ENCODE measurements at places on chromosomes 2 and 18.

- DNase-seq, result no peak
Observed at GRCh38 chr2:196233805-196234475, 62.6 kb upstream of the STK17B start.

- no peak for DNase-seq
Observed at GRCh38 chr18:27045342-27045741, 139.8 kb downstream of the CHST9 start.

DNA sequence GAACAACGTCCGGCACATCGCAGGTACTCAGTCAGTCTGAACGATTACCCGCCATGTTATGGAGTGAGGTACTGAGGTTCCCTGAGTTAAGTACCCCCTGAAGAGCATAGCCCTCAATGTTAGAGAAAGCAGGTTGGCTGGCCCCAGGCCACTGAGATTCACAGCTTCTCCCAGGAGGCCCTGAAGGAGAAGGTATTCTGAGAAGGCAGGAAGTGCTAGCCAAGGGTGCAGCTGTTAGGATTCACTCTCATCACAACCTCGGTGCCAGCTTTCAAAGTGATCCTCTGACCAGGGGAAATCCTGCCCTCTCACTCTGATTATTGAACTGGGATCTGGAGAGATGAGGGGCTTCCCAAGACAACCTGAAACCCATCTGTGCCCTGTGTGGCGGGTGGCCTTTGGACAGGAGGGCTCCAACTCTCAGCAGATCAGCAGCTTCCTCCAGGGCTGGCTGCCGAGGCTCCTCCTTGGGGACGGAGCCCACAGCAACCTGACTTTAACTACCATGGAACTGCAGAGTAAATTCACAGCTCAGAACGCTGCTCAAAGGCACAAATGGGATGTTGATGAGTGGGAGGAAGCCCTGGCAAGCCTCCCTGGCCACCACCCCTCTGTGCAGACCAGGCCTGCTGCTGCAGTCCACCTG lies 7.8 kb downstream of the EHD3 start:
- no peak for DNase-seq

DNA sequence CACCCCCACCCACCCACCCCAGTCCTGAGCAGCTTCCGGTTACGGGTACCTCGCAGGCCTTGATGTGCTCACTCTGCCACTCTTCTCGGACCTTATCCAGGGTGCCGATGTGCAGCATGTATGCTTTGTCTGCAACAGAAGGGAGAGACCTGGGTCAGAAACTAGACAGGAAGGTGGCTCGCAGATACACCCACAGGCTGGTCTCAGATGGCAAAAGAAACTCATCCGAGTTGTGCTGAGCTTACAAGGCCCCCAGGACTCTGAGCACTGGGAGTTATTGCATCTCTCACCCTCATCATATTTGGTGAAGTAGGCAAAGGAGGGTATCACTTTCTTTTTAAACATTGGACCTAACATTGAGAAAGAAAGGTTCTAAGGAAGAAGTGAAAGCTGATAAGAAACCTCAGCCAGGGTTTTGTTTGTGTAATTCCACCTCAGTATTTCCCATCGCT lies 30.6 kb upstream of the EPG5 start:
- DNase-seq, result no peak

- no peak for DNase-seq
Observed at GRCh38 chr2:54709336-54709809, 14.1 kb upstream of the EML6 start.

DNA sequence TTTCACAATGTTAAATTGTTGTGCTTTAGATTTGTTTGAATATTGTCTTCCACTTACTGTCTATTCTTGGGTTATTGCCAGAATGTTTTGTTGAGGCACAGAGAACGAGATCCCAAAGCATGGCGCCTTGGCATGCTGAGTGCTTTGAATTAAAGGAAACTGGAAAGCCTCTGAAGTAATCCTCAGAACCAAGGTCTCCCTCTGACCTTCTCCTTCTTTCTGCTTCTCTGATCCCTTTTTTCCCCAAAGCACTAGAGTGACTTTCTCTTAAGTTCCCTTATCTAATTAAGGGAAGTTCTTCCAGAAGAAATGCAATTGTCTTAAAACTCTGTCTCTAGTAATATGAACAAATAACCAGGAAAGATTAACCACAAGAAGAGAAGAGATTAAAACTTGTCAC lies 214.7 kb downstream of the SPP2 start:
- no peak for DNase-seq

DNA sequence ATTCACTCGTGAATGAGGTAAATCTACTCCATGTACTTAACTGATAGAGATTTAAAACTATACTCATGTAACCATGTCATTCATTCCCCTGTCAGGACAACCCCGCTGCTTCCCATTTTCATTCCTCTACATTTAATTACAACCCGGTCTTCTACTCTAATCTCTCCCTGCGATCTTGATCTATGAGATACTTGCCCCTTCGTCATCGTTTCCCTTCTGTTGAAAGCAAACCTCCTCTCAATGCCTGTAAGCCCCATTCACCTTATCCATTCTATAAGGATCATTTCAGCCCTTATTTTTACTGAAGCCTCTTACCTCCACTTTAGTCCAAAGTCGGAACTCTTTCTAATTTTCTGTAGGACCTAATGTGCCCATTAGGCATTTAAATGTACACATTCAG lies 492.6 kb downstream of the DPP10 start:
- no peak for DNase-seq

DNA sequence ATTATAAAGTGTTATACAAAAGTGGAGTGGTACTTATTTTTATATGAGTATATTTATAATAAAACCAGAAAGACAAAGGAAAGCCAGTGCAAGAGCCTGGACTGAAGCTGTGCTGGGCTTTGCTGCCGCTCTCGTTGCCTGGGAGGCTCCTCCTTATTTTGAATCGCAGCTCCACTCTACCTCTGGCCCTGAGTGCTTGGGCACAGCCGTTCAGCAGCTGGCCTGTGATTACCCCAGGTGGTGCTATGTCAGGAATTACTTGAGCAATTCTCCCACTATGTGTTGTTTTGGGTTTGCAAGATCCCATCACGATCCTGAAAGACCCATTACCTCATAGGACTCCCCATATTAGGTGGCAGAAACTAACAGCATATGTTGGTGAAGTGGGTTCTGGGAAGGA lies 53.0 kb upstream of the LCLAT1 start:
- no peak for DNase-seq

DNA sequence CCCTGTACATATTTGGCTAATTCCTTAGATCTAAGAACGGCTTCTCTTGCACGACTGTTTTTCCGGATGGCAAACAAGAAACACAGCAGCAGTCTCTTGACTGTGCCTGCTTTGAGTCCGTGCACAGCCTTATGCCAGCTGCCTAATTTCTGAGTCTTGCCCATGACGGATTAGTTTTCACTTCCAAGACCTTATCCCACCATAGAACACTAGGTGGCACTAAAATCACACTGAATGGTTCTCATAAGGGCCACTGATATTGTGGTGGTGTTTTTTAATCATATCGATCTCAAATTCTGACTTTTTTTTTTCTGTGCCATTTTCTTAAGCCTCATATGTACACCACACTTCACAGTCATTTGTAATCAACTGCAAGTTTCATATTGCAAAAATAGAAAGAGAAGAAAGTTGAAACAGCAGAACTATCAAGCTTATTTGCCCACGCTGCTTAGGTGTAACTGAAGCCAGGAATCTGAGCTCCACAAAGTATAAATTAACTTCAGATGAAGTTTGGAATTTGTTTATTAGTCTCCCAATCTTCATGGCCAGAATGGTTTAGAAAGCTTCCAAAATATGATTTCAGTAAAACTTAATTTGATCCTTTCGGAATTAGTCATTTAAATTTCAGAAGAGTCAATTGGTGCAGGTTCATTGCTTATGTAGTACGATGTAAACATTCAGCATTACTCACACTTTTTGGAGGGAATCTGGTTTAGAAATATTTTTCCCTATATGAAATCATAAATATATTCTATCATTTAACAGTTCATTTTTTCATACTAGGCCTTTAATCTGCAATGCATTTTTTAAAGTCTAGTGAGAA lies 45.5 kb upstream of the SCN7A start:
- no peak for DNase-seq

DNA sequence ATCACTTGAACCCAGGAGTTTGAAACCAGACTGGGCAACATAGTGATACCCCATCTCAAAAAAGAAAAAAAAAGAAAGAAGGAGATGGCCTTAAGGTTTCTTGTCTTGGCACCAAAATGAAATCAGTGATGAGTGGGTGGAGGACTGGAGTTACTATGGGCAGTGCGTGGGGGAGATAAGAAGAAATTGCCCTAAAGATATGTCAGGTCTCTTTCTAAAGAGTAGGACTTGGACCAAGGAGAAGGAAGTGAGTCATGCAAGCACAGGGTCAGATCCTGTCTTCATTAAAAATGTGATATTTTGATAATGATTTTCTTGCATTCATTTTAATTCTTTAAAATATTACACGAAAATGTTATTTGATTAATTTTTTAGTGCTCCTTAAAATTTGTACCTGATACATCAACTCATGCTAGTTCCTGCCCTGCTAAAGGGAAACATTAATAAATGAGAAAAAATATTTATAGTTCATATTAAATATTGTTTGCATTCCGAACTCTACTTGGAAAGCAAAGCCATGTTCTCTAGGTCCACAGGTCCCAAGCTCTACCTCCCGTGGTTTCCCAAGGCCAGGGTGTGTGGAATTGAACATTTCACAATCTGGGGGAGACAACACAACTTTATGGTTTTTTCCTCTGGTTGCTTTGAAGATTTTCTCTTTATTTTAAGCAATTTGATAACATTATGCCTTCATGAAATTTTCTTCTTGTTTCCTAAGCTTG lies 62.6 kb upstream of the CTLA4 start:
- no peak for DNase-seq

- DNase-seq, result no peak
Observed at GRCh38 chr18:25434745-25435144, 82.8 kb upstream of the ZNF521 start.

- DNase-seq, result no peak
Observed at GRCh38 chr2:44777537-44777936, 164.0 kb upstream of the SIX3 start.

DNA sequence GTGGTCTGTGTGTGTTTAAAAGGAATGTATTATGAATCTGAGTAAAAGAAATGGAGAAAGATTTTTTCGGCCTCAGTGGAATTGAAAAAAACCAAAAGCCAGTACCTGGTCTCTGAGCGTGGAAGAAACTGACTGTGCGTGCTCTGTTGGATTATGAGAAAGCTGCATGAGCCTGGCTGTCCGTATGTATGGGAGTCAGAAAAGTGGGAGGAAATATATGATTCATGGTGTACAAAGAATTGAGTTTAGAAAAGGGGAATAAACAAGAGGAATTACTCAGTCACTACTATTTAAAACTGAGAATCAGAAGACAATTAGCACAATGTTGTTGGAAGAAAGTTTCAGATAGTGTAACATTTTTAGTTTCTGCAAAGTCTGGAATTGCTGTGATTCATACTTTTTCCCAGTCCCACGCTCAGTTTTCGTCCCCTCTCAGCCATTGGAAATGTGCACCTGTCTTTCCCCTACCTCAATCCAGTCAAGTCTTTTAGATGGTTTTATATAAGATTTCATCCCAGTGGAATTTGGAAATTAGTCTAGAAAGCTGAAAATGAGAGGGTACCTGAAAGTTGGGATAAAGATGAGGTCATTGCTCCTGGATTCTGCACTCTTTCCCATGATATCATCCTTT lies 66.4 kb upstream of the CHMP1B start:
- no peak for DNase-seq

- no peak for DNase-seq
Observed at GRCh38 chr18:24446953-24447538, 13.4 kb upstream of the HRH4 start.

DNA sequence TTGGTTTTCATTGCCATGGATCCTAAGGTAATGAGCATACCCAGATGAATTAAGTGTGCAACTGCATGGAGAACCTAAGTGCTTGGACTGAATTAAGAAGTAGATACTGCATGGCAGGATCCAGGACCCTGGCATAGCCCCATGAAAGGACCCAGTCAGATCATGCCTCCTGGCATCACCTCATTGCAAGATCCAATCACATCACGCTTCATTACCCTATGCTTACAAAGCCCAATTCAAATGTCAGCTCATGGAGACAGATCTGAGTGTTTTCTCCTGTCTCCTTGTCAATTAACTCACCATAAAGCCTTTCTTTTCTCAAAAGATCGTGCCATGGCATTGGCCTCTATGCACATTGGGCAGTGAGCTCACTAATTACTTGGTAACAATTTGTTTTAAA lies 519.8 kb upstream of the ZNF804A start:
- DNase-seq, result no peak

DNA sequence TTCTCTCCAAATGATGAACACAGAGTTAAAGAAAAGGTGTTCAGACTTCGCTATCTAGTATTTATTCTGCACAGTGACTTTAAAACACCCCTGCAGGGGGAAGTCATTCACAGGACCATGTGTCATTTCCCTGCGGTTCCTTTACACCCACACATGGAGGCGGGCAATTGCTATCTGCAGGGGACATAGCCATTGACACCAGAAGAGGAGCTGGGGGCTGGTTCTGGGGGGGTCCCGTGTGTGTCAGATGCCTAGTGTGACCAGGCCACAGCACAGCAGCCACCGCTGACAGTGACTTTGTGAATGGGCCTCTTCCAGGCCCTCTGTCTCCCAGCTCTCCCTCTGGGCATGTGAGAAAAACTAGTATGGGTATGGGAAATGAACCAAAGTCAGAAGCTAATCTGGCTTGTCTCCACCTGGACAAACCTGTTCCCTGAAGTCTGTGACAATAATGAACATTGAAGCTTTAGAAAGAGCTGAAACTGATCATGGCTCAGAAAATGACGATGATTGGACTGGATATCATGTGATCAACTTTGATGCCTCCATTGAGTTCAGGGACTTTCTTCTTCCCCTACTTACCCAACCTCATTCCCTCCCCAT lies 7.5 kb upstream of the GBX2 start:
- no peak for DNase-seq

DNA sequence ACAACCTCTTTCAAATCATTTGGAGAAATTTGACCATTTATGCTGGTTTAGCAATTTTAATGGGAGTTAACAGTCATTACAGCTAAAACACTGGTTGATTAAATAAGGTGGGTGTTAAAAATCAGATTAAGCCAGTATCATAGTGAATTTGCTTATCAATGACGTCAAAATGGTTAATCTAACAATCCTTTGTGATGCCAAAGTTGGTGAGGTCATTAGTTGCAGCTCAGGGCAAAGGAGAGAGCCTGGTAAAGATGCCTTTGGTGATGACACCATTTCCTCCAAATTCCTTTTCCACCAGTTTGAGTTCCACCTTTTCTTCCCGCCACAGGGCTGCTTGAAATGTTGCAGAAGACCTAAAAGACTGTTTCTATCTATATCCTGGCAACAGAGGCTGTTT lies 757.1 kb upstream of the PIK3C3 start:
- no peak for DNase-seq

GRCh38 chr18:23334569-23334968 lies 118.5 kb upstream of the RIOK3 start:
- no peak for DNase-seq

GRCh38 chr2:100184055-100184737 lies 41.8 kb upstream of the AFF3 start:
- no peak for DNase-seq
